ENCODE measurements at places on chromosomes 5 and 9.
A peak's percentile ranks its signal among the peaks of the same experiment; 100 is the strongest.

- DNase-seq: no peak
Measured at GRCh38 chr5:157823655-157824054, 35.3 kb downstream of the CLINT1 start.

- no peak for DNase-seq
Measured at GRCh38 chr5:84274585-84275468, 109.9 kb downstream of the EDIL3 start.

GRCh38 chr9:109507421-109507838 lies 9.3 kb upstream of the PTPN3 start:
- no peak for DNase-seq

DNA sequence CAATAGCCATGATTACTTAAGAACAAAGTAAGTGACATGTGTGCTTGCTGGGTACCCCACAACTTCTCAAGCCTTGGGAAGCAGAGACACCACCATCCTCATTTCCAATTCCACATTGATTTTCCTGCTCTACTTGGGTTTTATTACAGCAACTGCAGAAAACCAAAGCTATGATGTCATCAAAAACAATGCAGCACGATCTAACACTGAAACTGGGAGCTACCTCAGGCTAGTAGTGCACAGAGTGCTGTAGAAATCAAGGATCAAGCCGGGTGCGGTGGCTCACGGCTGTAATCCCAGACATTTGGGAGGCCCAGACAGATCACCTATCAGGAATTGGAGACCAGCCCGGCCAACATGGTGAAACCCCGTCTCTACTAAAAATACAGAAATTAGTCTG lies 174.4 kb upstream of the MSX2 start:
- no peak for DNase-seq

GRCh38 chr9:95653246-95653645 lies 136.5 kb upstream of the PTCH1 start:
- DNase-seq: no peak

GRCh38 chr5:56099346-56099745 lies 104.6 kb upstream of the IL6ST start:
- DNase-seq: no peak

DNA sequence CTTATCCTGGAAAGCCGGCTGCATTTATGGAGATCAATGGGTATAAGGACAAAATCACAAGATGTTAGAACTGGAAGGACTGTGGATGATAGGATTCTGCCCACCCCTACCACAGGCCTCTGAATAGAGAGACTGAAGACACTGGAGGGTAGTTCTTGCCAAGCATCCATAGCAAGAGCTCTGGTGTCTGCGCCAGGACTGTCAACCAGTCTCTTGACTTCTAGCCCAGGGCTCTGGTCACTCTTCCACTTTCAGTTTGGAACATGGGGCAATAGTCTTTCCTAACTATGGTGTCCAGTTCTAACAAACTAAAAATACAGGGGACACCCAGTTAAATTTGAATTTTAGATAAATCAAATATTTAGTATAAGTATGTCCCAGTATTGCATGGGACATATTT lies 23.4 kb downstream of the LARP1 start:
- DNase-seq: no peak

DNA sequence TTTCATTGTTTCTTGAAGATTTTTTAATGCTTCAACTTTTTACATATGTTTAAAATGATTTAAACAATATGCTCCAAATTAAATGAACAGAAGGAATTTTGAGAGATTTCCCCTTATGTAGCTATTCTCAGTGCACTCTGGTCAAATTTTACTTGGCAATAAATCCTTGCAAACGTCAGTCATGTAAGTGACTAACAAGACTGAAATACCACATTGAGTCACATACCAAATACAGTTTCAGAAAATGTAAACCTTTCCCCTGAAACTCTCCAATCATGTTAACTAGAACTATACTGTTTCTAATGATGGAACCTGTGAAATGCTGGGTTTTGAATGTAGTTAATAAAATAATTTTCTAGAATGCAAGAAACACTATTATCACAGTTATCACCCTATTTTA lies 29.6 kb downstream of the SAR1B start:
- peak; percentile 75 for DNase-seq

DNA sequence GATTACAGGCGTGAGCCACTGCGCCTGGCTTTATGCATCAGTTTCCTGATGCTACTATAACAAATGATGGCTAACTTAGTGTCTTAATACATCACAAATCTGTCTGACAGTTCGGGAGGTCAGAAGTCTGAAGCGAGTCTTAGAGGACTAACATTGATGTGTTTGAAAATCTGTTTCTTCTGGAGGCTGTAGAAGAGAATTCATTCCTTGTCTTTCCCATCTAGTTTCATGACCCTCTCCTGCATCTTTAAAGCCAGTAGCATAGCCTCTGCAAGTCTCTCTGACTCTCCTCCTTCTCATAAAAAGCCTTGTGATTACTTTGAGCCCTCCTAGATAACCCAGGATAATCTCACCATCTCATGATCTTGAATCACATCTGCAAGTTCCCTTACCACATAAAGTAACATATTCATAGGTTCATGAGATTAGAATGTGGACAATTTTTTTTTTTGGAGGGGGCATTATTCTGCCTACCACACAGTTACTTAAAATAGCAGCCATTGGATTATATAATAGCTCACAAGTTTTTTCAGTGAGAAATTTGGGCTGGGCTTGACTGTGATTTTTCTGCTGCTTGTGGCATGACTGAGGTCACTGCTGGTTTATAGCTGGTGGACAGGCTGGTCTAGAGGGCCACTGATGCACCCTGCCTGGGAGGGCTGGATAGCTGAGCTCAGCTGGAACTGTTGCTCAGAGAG lies 134.8 kb downstream of the FBXL7 start:
- no peak for DNase-seq

GRCh38 chr9:128912270-128912853 lies 8.4 kb upstream of the PHYHD1 start:
- DNase-seq: no peak

- no peak for DNase-seq
Measured at GRCh38 chr9:14212077-14212476, 101.9 kb downstream of the NFIB start.

DNA sequence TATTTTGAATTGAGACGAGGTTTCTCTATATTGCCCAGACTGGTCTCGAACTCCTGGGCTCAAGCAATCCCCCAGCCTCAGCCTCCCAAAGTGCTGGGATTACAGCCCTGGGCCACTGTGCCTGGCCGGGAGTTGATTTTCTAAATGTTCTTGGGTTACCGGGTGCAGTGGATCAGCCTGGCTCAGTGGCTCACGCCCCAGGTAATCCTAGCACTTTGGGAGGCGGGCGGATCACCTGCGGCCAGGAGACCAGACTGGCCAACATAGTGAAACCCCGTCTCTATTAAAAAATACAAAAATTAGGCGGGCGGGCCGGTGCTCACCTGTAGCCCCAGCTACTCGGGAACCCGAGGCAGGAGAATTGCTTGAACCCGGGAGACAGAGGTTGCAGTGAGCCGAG lies 106.9 kb upstream of the LARP1 start:
- no peak for DNase-seq

DNA sequence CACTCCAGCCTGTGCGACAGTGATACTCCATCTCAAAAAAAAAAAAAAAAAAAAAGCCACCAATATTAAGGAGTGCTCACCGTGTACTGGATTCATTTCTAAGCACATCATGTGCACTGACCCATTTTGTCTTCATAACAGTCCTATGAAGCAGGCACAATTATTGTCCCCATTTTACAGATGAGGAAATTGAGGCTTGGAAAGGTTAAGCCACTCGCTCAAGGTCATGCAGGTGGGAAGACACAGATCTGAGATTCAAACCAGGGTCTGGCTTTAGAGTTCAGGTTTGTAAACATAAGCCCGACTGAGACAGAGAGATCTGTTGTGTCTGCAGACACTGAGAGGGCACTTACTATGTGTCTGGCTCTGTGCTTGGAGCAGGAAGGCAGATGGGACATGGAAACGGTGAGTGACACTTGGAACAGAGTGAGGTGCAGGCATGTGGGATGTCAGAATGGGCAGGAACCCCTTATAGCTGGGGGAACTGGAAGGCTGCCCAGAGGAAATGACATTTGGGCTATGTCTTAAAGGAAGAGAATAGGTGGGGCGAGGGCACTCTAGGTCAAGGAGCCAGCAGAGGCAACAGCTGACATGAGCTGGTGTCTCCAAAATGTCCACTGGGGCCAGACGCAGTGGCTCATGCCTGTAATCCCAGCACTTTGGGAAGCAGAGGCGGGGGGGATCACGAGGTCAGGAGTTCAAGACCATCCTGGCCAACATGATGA lies 69.9 kb downstream of the STK10 start:
- no peak for DNase-seq

GRCh38 chr9:7169717-7170389 lies 412.1 kb downstream of the KDM4C start:
- no peak for DNase-seq

GRCh38 chr9:3468421-3469205 lies 57.2 kb downstream of the RFX3 start:
- no peak for DNase-seq

DNA sequence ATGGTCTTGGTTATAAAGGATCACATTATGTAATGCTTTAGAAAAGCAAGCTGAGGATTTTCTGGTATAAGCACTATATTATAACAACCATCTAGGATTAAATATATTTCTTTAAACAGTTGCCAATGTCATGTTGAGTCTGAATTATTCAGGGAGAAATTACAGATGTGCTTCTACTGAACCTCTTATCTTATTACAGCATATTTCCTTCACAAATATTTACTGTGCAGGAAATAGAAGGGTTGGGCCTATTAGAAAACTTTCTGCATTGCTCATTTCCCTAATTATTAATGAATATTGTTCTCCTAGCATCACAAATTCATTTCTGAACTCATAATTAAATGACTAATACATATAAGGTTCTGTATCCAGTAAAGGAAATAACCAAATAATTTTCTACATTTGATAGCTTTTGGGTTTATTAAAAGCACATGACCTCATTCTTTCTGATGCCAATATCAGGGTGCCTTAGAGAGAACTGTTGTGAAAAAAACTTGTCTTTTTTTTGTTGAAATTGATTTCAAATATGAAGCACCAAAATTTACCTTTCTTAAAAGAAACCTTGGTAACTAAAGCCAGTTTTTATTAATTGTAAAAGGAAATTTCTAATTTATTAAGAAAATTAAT lies 476.8 kb upstream of the PTGER4 start:
- DNase-seq: no peak
